Activated gamma-delta T cell treated with anti-CD3 and anti-CD28 coated beads, Interleukin-2, amount 50 U/mL, for 16 hours (primary cell): ENCODE measurements at places on chromosomes 6 and 20.

DNA sequence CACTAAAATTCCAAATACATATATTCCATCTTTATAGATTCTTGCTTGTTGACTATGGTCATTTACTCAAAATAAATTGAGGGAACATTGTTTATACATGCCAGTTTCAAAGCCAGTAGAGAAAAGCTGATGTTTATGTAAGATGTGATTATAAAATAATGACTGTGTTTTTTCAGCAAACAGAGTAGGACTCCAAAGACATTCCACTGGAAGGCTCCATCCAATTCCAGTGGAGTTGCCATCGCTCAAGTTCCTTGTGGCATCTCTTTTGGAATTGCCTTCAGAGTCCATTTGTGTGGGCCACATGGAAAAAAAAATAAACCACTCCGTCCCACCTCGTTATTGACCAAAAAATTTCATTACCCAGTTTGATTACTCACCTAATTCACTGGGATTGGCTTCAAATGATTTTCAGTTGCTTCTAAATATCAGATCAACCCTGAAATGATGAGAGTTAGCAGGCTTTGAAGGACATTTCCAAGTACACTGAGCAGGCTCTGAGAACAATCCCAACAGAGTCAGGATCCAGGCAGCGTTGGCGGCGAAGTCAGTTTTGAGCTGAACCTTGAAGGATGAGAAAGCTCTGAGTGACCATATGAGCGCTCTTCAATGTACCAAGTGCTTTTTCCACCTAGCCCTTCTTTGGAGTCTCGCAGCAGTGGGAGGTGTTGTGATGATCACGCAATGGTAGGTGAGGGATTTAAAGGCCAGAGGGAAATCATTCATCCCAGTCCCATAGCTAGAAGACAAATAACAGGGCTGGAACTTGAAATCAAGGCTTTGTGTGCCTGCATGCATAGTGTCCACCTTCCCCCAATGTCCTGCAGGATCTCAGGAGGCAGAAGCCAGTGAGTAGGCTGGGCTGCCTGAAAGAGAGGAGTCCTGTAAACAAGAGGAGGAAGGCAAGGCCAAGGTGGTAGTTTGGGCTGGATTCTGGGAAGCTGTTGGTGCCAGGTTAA is 281.7 kb downstream of the CDC5L start:
- DNase-seq, result no peak

DNA sequence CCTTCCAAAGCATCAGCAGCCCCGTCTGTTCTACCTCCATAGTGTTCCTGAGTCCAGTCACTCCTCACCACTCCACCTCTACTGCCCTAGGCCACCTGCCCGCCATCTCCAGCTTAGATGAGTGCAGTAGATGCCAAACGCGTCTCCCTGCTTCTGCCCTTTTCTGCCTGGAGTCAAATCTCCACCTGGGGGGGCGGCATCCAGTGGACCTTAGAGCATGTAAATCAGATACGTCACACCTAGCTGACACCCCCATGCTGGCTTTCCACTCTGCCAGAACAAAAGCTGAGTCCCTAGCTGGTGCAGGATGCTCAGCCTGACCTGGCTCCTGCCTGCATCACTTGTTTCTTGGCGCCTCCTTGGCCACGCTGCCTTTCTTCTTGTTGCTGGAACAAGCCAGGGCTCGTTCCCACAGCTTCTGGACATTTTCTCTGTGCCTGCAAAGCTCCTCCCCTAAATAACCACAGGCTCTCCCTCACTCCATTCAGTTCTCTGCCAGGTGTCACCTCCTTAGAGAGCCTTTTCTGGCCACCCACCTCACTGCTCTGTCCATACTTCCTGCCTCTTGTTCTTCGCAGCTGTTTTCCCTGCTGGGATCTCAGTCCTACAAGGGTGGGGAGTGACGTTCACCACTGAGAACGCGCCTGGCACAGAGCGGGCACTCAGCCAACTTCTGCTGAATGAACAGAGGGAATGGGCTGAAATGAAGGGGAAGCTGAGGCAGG is 5.8 kb downstream of the DDR1 start:
- DNase-seq, result no peak

GRCh38 chr6:1667012-1667804 is 57.5 kb downstream of the FOXC1 start:
- DNase-seq, result no peak

- DNase-seq, result no peak
Measured at GRCh38 chr6:32047084-32047478, 8.9 kb downstream of the CYP21A2 start.

GRCh38 chr6:28212510-28213212 is 12.4 kb upstream of the ZSCAN9 start:
- no peak for DNase-seq

- DNase-seq, result no peak
Measured at GRCh38 chr6:71080133-71080532, 123.3 kb upstream of the B3GAT2 start.

DNA sequence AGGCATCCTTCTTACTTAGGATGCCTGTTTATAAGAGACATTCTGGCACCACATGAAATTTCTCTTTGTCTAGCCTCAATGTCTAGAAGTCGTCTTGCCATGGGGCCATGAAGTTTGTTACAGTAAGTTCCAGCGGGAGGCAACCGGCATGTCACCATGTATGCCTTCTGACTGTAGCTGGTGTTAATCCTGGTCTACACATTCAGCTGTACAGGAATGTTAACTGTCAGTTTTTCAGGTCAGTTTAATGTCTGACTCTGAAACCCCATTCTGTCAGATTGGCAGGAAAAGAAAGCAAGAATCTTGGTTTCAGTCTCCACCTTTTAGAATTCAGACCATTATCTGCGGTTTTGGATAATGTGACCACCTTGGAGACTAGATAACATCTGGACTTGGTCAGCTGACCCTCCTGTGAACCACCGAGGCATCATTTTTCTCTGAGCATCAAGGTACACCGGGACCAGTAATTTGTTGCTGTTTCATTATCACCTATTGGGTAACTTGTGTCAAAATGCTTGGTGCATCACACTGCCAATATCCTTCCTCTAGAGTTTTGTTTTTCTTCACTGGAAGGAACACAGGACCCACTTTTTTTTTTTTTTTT is 228.7 kb downstream of the DOK5 start:
- DNase-seq, result no peak

DNA sequence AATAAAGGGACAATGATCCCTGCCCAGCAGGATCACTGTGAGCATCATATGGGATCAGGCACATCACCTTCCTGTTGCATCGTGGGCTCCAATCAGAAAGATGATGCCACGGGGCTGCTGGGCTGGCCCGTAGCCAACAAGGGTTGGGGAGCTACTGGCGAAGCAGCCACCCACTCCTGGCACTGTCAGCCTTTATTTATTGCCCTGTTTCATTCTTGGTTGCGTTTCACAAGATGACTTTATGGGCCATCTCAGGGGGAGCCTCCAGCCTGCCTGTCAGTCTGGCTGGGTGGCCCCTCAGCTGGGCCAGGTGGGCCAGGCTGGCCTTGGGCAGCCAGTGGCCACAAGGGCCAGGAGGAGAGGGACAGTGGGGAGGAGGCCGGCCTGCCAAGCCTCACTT is 17.3 kb downstream of the VSTM2L start:
- DNase-seq, result no peak

DNA sequence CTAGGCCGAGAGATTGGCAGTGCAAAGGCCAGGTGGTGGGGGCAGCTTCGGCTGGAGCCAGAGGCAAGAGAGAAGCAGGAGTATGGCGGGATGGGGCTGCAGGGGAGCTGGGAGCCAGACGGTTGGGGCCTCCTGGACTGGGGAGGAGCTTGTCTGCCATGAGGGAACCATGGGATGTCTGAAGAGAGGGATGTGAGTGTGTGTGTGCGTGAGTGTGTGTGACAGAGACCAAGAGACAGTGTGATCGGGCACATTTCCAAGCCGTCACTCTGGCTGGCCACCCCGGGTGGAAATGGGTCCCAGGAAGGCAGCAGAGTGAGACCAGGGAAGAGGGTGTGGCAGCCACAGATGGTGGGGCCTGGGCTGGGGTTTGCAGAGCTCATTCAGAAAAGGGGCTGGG is 13.8 kb downstream of the PHACTR3 start:
- no peak for DNase-seq
